ENCODE measurements at places on chromosomes 2 and 18. TPM values are rescaled to one million over a fixed set of nuclear protein-coding genes. Genes with fewer than 3 reads are reported as not detected.

The C2orf92 gene
- total RNA-seq, result 11.2 TPM

- no peak for DNase-seq
- no peak overlapping the region for H3K4me3 ChIP-seq
- no peaks in the 10 kb centered on the region for H3K36me3 ChIP-seq
- no peaks in the 10 kb centered on the region for H3K27me3 ChIP-seq
- H3K4me1 ChIP-seq, result no peaks in the 10 kb centered on the region
- no peak overlapping the region for H3K27ac ChIP-seq
These were observed 714.1 kb downstream of the KCNJ3 start for GRCh38 chr2:155412598-155412997.

DNA sequence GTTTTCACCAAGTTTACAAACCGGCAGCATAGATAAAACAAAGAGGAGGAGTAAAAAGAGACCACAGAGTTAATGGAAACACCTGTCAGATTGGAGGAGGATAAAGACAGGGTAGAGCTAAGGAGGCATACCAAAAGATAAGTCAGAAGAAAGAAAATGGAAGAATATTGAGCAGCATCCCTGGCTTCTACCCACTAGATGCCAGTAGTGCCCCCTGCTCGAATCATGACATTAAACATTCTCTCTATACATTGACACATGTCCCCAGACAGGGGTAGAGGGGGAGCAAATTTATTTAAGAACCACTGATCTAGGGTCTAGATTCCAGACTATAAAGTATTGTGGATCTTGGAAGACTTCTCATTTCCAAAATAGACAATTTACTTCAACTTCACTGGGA lies 159.8 kb upstream of the ETAA1 start:
- no peaks in the 10 kb centered on the region for H3K4me1 ChIP-seq
- no peak for DNase-seq
- no peaks in the 10 kb centered on the region for H3K27me3 ChIP-seq
- H3K27ac ChIP-seq, result no peak overlapping the region
- H3K36me3 ChIP-seq, result no peaks in the 10 kb centered on the region
- no peak overlapping the region for H3K4me3 ChIP-seq

The TNFRSF11A gene
- total RNA-seq, result 6.3 TPM

DNA sequence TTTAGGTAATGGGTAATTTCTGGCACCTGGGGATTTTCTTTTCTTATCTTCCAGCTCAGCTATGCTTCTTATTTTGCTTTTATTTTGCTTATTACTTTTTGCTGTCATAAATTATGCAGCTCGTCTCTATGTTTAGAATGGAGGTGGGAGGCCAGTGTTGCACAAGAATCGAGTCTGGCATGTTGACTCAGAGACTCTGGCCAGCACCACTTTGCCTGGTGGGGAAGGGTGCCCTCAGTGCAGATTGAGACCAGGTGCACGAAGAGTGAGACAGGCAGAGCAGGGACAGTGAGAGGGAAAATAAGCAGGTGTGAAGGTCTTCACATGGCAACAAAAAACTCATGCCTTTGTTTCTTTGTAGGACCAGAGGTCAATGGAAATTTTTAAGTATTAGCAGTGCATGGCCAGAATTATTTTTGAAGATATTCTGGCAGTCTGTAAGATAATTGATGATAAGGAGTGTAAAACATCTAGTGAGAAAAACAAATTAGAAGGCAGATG lies 59.2 kb upstream of the SLC5A7 start:
- no peaks in the 10 kb centered on the region for H3K36me3 ChIP-seq
- no peak overlapping the region for H3K27ac ChIP-seq
- no peak for DNase-seq
- no peaks in the 10 kb centered on the region for H3K4me1 ChIP-seq
- H3K4me3 ChIP-seq, result no peak overlapping the region

GRCh38 chr2:201218780-201219179 lies 35.8 kb downstream of the CASP10 start:
- peaks cover 24% of the 10 kb centered on the region for H3K4me1 ChIP-seq
- H3K4me3 ChIP-seq, result no peak overlapping the region
- no peaks in the 10 kb centered on the region for H3K27me3 ChIP-seq
- DNase-seq, result no peak
- H3K27ac ChIP-seq, result no peak overlapping the region

DNA sequence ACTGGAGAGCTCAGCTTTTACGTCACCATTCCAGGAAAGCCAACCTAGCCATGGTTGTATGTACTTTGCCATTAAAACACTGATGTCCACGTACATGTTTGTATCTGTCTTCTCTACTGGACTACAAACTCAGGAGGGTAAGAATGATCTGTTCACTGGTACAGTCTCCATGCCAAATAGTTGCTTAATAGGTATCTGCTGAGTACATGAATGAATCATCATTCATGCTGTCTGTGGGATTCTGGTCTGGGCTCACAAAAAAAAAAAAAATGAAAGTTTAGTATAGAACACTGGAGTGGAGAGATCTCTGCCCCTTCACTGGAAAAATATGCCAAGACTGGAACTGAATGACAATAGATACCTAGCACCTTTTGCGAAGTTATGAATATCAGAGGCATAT lies 102.6 kb upstream of the ITGA4 start:
- DNase-seq, result no peak
- H3K4me1 ChIP-seq, result 0 out of 2 replicates have a peak, but pooled peaks cover 2% of the 10 kb centered on the region
- H3K27me3 ChIP-seq, result no peaks in the 10 kb centered on the region
- no peak overlapping the region for H3K27ac ChIP-seq
- no peak overlapping the region for H3K4me3 ChIP-seq
- no peaks in the 10 kb centered on the region for H3K36me3 ChIP-seq

The COPS7B gene
- 46.3 TPM for total RNA-seq

DNA sequence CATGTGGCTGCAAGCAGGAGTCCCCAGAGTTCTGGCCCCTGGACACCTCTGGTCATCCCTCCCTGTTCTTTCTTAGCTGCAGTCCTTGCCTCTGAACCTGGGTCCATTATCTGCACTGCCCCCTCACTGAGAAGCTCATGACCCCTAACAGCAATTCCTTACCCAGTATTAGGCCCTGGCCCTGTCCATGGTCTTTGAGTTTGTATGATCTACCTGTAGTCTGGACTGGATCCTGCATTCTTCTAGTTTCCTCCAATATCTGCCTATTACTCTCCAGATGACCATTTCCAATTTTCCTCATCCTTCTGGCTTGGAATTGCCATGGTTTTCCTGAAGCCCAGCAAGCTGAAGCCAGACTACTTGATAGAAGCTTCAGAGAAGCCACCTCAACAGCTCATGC lies 302.4 kb upstream of the HS6ST1 start:
- H3K36me3 ChIP-seq, result no peaks in the 10 kb centered on the region
- no peak overlapping the region for H3K4me3 ChIP-seq
- peaks cover 13% of the 10 kb centered on the region for H3K4me1 ChIP-seq

DNA sequence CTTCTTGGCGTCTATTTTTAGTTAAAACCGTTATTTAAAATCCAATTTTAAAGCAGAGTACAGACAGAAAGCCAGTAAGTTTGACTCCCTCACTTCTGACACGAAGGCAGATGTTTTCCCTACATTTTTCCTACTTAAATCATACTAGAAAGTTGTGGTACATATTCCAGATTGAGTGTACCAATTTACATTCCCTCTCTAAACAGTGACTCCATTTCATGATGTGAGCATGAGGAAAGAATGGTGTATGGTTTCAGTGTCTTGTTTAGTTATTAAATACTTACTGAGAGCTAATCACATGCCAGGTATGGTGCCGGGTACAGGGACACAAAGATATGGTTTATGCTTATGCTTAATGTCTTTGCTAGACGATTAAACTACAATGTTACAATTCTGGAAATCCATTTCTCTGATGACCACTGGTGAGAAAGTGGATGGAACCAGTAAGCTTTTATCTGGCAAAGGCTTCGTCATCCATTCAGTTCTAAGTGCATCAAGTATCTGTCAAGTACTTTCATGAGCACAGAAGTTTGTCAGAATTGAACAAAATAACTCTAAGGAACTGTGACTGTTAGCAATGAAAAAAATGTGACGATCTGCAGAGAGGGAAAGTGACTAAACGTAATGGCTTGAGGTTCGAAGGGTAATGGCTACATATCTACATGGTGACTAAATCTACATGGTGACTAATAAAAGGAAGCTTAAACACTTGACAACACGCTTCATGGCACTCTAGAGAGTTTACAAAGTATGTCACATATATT lies 25.7 kb downstream of the MAP4K3 start:
- H3K4me3 ChIP-seq, result no peak overlapping the region
- H3K4me1 ChIP-seq, result 0 out of 2 replicates have a peak, but pooled peaks cover 15% of the 10 kb centered on the region
- DNase-seq, result peak; percentile 70

The ALLC gene
- not detected for total RNA-seq

GRCh38 chr2:241039416-241039815 lies 41.0 kb downstream of the SNED1 start:
- no peak overlapping the region for H3K4me3 ChIP-seq
- no peak overlapping the region for H3K27ac ChIP-seq
- H3K27me3 ChIP-seq, result peaks cover 65% of the 10 kb centered on the region
- peaks cover 8% of the 10 kb centered on the region for H3K4me1 ChIP-seq

DNA sequence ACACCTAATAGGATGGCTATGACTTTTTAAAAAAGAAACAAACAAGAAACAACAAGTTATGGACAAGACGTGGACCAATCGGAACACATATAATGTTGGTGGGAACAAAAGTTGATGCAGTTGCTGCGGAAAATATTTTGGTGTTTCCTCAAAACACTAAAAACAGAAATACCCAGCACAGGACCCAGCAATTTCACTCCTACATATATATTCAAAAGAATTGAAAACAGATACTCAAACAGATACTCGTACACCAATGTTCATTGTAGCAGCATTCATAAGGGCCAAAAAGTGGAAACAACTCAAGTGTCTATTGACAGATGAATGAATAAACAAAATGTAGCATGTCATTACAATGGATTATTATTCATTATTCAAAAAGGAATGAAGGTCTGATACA lies 12.1 kb downstream of the CCDC141 start:
- H3K36me3 ChIP-seq, result no peaks in the 10 kb centered on the region
- DNase-seq, result no peak

DNA sequence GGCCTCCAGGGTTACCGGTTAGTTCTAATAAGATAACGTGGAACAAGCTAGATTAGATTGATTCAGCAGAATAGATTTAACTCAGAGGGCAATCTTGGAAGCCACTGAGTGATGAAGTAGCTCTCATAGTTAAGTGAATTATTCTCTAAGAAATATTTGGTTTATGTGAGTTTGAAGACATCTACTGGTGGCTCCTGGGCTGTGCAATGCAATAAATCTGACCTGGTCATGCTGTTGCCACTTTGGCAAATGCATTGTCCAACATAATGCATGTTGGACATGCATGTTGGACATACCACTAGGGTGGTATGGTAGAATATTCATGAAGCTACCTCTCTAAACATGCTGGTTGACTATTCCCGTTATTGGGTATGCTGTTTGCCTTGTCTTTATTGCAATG lies 493.7 kb upstream of the VRK2 start:
- no peaks in the 10 kb centered on the region for H3K27me3 ChIP-seq
- H3K27ac ChIP-seq, result no peak overlapping the region
- no peak overlapping the region for H3K4me3 ChIP-seq
- no peak for DNase-seq
- no peaks in the 10 kb centered on the region for H3K36me3 ChIP-seq

The PXDN gene
- 92.2 TPM for total RNA-seq

The TSGA10 gene
- total RNA-seq, result 13.5 TPM

DNA sequence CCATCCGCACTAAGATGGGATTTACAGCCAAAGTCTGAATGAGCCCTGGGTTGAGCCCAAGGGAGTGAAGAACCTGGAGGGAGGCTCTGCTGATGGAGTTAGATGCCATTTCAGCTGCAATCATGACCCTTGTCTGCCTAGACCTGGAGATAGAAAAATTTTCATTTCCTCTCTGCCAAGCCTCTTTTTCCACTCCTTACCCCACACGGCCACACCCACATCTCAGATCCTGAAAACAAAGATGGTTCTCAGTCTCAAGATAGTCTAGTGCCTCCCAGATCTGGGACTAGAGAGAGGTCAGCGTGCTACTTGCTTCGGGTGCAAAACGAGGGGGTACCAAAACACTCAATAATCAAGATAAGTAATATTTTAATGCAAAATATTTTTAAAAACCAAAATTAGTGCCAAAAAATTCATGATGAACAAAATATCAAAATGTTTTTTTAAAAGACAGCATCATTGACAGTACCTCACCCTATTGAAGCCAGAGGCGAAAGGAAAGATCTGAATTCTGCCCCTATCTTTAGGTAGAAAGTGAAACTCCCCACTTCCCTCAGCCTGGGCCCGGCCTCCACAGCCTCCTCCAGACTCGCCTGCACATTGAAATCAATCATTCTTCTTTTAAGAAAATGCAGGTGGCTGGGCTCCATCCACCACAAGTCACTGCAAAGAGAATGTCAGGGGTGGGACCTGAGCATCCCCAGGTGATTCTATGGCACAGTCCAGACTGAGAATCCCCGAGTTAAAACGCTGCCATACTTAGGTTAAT lies 57.8 kb upstream of the GPR45 start:
- peaks cover 11% of the 10 kb centered on the region for H3K4me1 ChIP-seq
- peaks cover 56% of the 10 kb centered on the region for H3K27me3 ChIP-seq
- H3K4me3 ChIP-seq, result no peak overlapping the region

The HTR2B gene
- total RNA-seq, result not detected

The SPC25 gene
- total RNA-seq, result 20.7 TPM

DNA sequence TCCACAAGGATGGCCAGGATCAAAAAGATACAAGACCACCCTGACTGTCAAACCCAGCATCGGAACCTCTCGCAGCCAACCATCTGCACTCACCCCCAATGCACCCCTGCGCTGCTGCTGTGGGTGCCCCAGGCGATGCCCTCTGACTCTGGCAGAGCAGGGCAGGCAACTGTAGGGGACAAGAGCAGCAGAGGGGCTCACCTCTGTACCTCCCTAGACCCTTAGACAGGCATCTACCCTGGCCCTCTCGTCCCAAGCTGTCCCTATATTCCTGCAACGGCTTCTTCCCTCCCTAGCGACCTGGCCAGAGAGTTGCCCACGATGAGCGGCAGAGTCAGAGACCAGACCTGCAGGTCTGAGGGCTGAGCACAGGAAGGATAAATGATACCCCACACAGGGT lies 128.2 kb downstream of the HDAC4 start:
- no peak overlapping the region for H3K27ac ChIP-seq
- no peak for DNase-seq
- no peak overlapping the region for H3K4me3 ChIP-seq
- H3K4me1 ChIP-seq, result peaks cover 46% of the 10 kb centered on the region
- no peaks in the 10 kb centered on the region for H3K36me3 ChIP-seq
- H3K27me3 ChIP-seq, result no peaks in the 10 kb centered on the region

- no peaks in the 10 kb centered on the region for H3K4me1 ChIP-seq
- 0 out of 2 replicates have a peak, but pooled peaks cover 2% of the 10 kb centered on the region for H3K27me3 ChIP-seq
- no peak overlapping the region for H3K27ac ChIP-seq
- no peaks in the 10 kb centered on the region for H3K36me3 ChIP-seq
These were observed 12.2 kb upstream of the YPEL5 start for GRCh38 chr2:30134582-30134981.

The IL36B gene
- not detected for total RNA-seq

The SLC9A4 gene
- total RNA-seq, result 0.85 TPM

The OR6B2 gene
- total RNA-seq, result not detected

The SERPINB11 gene
- total RNA-seq, result not detected

GRCh38 chr2:165757906-165758675 lies 36.0 kb downstream of the GALNT3 start:
- no peak overlapping the region for H3K27ac ChIP-seq
- no peaks in the 10 kb centered on the region for H3K27me3 ChIP-seq
- H3K36me3 ChIP-seq, result no peaks in the 10 kb centered on the region
- no peaks in the 10 kb centered on the region for H3K4me1 ChIP-seq
- no peak for DNase-seq

- H3K4me1 ChIP-seq, result no peaks in the 10 kb centered on the region
- 0 out of 2 replicates have a peak, but pooled peaks cover 14% of the 10 kb centered on the region for H3K36me3 ChIP-seq
- no peak overlapping the region for H3K4me3 ChIP-seq
- no peak overlapping the region for H3K27ac ChIP-seq
These were observed 76.7 kb downstream of the BOLA3 start for GRCh38 chr2:74070991-74071390.

- H3K4me3 ChIP-seq, result no peak overlapping the region
- H3K27me3 ChIP-seq, result no peaks in the 10 kb centered on the region
- H3K4me1 ChIP-seq, result no peaks in the 10 kb centered on the region
- H3K27ac ChIP-seq, result no peak overlapping the region
These were observed 70.4 kb upstream of the DTNA start for GRCh38 chr18:34639687-34640086.

Data from PC-9 (cell line).